ENCODE measurements at places on chromosomes 5 and 9.

GRCh38 chr5:141528291-141528984 lies 39.6 kb downstream of the PCDHGC5 start:
- no peak for DNase-seq
- no peaks in the 10 kb centered on the region for H3K4me1 ChIP-seq
- H3K36me3 ChIP-seq = no peaks in the 10 kb centered on the region
- no peak overlapping the region for H3K4me3 ChIP-seq
- H3K27ac ChIP-seq = peak overlapping the region; percentile 39

DNA sequence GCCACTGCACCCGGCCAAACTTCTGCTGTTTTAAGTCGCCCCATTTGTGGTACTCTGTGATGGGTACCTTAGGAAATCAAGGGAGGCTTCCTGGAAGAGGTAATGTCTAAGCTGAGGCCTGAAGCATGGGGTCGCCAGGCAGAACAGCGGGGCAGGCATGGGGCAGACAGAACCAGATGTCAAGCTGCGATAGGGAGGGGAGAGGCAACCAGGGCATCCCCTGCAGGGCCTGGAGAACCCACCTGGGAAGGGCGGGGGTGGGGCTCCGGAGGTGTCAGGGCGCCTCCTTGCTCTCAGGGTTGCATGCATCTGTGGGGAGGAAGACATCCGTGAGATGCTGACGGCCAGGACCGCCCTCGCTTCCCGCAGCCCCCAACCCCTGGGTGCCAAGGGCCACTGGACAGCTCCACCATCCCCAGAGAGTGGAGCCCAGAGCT lies 2.8 kb downstream of the LCN15 start:
- no peaks in the 10 kb centered on the region for H3K27me3 ChIP-seq
- H3K4me3 ChIP-seq = no peak overlapping the region
- no peak overlapping the region for H3K27ac ChIP-seq
- DNase-seq = no peak

- H3K27ac ChIP-seq = no peak overlapping the region
- no peaks in the 10 kb centered on the region for H3K27me3 ChIP-seq
- no peak overlapping the region for H3K4me3 ChIP-seq
- no peak for DNase-seq
- peaks cover 82% of the 10 kb centered on the region for H3K36me3 ChIP-seq
Measured at GRCh38 chr5:234450-234849, 16.3 kb downstream of the SDHA start.

GRCh38 chr5:120841830-120842229 lies 377.7 kb downstream of the PRR16 start:
- H3K27ac ChIP-seq = no peak overlapping the region
- H3K4me1 ChIP-seq = no peaks in the 10 kb centered on the region
- no peak overlapping the region for H3K4me3 ChIP-seq
- DNase-seq = no peak
- no peaks in the 10 kb centered on the region for H3K36me3 ChIP-seq
- H3K27me3 ChIP-seq = no peaks in the 10 kb centered on the region

DNA sequence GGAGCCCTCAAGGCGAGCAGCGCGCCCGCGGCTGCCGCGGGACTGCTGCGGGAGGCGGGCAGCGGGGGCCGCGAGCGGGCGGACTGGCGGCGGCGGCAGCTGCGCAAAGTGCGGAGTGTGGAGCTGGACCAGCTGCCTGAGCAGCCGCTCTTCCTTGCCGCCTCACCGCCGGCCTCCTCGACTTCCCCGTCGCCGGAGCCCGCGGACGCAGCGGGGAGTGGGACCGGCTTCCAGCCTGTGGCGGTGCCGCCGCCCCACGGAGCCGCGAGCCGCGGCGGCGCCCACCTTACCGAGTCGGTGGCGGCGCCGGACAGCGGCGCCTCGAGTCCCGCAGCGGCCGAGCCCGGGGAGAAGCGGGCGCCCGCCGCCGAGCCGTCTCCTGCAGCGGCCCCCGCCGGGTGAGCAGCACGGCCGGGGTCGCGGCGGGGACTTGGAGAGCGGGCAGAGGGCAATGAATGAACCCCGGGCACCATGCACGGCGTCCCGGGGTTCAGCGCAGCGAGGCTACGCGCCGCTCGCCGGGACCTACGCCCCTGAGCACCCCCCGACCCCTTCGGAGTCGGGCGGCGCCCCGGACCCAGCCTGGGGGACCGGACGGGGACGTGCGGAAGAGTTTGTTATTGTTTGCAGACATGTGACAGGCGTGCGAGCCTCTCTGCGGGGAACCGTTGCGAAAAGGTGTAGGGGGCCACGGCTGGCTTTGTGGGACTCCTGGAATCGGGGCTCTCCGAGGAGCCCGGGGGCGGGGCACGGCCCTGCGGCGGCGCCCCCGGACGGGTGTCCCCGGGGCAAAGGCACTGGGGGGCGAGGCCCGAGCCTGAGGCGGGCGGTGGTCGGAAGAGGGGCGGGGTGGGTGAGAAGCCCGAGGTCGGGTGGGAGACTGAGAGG lies 553 bp downstream of the MAP3K1 start:
- H3K4me1 ChIP-seq = no peaks in the 10 kb centered on the region
- DNase-seq = peak; percentile 70
- H3K36me3 ChIP-seq = no peaks in the 10 kb centered on the region
- peak overlapping the region; percentile 99 for H3K4me3 ChIP-seq

DNA sequence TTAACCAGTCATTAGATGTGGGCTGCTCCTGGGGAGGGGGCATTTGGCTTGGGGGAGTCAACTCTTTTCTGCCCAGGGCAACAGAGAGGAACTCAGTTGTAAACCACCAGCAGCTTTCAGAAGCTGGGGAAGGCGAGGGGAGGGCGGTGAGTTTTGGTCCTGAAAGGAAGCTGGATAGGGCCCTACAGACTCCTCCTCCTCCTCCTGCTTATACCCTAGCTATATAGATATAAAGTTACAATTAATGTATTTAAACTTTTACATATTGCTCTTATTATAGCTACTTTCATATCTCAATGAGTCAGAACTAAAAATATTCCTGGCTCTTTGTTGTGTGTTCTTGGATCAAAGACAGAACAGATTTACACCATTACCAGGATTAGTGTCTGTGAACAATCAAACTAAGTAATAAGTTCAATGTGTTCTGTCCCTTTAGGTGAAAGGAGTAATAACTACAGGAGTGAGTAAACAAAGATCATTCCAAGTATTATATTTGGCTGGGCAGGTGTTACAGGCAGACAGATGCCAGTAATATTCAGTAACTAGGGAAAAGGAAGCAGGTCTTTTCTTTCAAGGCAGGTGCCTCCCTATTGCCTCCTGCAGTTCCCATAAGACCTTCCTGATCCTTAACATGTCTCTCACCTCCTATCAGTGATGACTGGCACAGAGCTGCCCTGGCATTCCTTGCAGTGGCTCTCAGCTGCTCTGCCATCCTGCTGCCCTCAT lies 20.5 kb upstream of the VPS13A start:
- H3K27ac ChIP-seq = no peak overlapping the region
- no peaks in the 10 kb centered on the region for H3K36me3 ChIP-seq
- no peaks in the 10 kb centered on the region for H3K27me3 ChIP-seq
- no peaks in the 10 kb centered on the region for H3K4me1 ChIP-seq
- no peak for DNase-seq
- no peak overlapping the region for H3K4me3 ChIP-seq

DNA sequence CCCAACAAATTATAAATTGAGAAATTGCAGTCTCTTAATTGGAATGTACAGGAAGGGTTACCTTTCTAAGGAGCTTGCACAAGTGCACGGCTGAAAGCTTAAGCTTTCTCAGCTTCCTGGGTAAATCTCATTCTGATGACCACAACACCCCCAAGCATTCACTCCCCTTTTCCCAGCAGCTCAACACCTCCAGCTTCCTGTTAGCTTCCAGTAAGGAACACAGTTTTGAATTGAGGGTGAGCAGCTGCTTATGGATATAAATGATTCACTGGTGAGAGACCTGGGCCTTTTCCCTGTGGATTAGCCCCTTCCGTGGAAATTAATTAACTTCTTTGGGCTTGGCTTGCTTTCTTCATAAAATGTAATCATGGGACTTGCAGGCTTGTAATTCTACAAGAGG lies 101.2 kb downstream of the SLC28A3 start:
- no peaks in the 10 kb centered on the region for H3K36me3 ChIP-seq
- H3K27ac ChIP-seq = no peak overlapping the region
- H3K27me3 ChIP-seq = no peaks in the 10 kb centered on the region
- H3K4me1 ChIP-seq = no peaks in the 10 kb centered on the region

GRCh38 chr9:120212853-120213200 lies 367.1 kb downstream of the CDK5RAP2 start:
- no peaks in the 10 kb centered on the region for H3K27me3 ChIP-seq
- no peak overlapping the region for H3K4me3 ChIP-seq
- DNase-seq = no peak
- H3K36me3 ChIP-seq = no peaks in the 10 kb centered on the region

GRCh38 chr9:97740848-97741821 lies 44.0 kb upstream of the XPA start:
- no peaks in the 10 kb centered on the region for H3K36me3 ChIP-seq
- peaks cover 8% of the 10 kb centered on the region for H3K4me1 ChIP-seq
- no peaks in the 10 kb centered on the region for H3K27me3 ChIP-seq
- peak; percentile 52 for DNase-seq
- H3K27ac ChIP-seq = no peak overlapping the region
- H3K4me3 ChIP-seq = peak overlapping the region; percentile 19

DNA sequence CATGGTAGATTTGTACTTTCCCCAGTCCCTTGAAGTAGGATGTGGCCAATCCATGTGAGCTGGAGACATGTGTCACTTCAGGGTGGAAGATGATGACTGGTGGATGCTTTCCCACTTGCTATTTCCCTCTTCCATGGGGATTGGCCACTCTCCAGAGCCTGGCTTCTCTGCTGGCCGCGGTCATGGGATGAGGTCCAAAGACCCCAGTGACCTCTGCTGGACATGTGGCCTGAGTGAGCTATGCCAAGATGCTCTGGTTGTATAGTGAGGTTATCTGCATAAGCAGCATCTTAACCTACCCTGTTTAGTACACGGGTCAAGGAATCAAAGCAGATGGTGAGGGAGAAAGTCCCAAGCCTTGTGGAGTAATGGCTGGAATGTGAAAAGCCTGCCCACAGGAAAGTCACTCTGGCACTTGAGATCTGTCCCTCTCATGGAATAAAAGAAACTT lies 47.1 kb downstream of the SH3PXD2B start:
- no peak for DNase-seq
- no peak overlapping the region for H3K27ac ChIP-seq

DNA sequence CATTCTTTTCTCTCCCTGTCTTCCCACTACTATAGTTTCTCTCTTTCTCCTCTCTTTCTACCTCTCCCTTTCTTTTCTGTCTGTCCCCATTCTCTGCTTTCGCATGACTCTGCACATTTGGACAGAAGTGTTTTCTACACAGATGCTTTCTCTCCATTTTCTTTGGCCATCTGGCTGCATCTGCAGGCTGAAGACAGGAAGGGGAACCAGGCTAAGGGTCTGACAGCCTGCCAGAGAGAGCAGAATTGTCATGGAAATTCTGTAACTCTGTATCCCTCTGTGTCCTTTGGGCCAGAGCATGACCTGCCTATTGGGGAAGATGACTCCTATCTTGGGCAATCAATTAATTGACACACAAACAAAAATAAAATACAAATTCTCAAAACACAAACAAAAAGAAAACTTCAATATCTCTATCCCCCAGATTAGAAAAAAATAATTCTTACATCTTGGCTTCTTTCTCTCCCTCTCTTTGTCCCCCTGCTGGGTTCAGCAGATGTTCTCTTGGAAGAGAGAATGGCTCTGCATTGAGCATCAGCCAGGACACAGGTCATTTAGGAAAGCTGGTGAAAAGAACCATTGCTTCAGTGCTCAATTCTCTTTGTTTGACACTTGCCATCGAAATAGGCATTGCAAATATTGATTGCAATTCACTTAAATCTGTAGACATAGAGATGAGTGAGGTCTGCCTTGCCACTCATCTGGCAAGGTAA lies 415.9 kb upstream of the KLF4 start:
- no peak overlapping the region for H3K27ac ChIP-seq
- H3K4me1 ChIP-seq = no peaks in the 10 kb centered on the region
- H3K4me3 ChIP-seq = no peak overlapping the region
- DNase-seq = no peak
- H3K36me3 ChIP-seq = no peaks in the 10 kb centered on the region

GRCh38 chr5:82375488-82376244 lies 97.5 kb upstream of the RPS23 start:
- no peaks in the 10 kb centered on the region for H3K36me3 ChIP-seq
- H3K4me3 ChIP-seq = no peak overlapping the region
- DNase-seq = no peak
- H3K4me1 ChIP-seq = no peaks in the 10 kb centered on the region
- H3K27ac ChIP-seq = no peak overlapping the region

GRCh38 chr9:613771-614347 lies 227.6 kb upstream of the DMRT1 start:
- H3K27ac ChIP-seq = peak overlapping the region; percentile 53
- H3K27me3 ChIP-seq = no peaks in the 10 kb centered on the region
- DNase-seq = peak; percentile 81
- no peaks in the 10 kb centered on the region for H3K4me1 ChIP-seq

- no peak for DNase-seq
- no peaks in the 10 kb centered on the region for H3K36me3 ChIP-seq
- no peaks in the 10 kb centered on the region for H3K27me3 ChIP-seq
- H3K4me1 ChIP-seq = no peaks in the 10 kb centered on the region
Measured at GRCh38 chr5:104361932-104362331, 799.3 kb upstream of the NUDT12 start.

DNA sequence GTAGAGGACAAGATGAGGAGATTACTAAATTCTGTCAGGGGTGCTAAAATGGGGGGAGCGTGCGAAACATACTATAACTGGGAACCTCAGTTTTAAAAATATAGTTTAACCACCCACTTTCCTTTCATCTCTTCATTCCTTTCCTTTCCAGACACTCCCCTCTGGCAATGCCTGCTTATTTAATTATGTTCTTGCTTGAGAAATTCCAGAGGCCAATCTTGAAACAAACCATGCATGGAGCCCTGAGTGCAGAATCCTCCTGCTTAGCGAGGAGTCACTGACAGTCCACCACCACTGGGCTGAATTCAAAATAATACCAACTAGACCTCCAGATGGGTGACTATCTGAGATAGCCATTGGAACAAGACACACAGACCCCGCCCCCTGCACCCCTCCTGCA lies 29.7 kb upstream of the C9orf72 start:
- no peak overlapping the region for H3K27ac ChIP-seq
- no peaks in the 10 kb centered on the region for H3K27me3 ChIP-seq
- no peaks in the 10 kb centered on the region for H3K4me1 ChIP-seq
- no peak overlapping the region for H3K4me3 ChIP-seq

DNA sequence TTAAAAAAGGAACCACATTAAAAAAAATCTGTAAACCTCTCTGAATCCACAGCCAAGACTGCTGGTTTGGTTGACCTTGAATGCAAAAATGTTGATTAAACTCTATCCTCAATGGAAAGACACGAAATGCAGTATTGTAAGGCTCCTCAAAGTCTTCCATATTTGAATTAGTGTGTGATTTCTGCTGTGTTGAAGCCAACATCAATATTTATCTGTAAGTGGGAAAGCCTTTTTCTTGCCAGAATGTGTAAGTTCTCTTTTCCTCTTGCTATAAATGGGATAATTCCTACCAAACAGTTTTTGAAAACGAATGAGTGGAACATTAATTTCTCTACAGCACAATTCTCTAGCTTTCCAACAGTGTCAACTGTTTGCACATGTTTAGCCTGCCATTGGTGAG lies 422.1 kb upstream of the TNC start:
- H3K36me3 ChIP-seq = no peaks in the 10 kb centered on the region
- no peak overlapping the region for H3K27ac ChIP-seq
- H3K4me3 ChIP-seq = no peak overlapping the region
